Liver (tissue), 10 donors: ENCODE measurements at places on chromosomes 13 and 19. TPM values are rescaled to one million over a fixed set of nuclear protein-coding genes. Genes with fewer than 3 reads are reported as not detected.
A peak's percentile ranks its signal among the peaks of the same experiment; 100 is the strongest.

GRCh38 chr19:10424011-10424637, 3.8 kb downstream of the PDE4A start:
- peak; percentile 82 for DNase-seq

DNA sequence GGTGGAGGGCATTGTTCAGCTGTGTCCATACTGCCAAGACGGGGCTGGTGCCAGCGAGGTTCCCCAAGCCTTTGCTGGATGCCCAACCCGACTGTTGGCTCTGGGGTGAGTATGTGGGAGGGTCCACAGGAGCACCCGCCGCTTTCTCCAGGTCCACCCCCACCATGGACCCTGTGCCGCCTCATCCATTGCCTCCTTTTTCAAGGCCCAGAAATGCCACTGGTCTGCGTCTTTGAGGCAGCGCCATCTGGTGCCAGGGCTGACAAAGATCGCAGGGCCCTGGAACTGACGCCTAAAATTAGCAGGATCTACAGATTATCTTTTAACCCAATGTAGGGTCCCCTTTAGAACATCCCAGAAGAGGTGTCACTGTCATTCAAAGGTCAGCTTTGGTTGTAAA, 34.6 kb downstream of the NFIX start:
- DNase-seq: no peak

DNA sequence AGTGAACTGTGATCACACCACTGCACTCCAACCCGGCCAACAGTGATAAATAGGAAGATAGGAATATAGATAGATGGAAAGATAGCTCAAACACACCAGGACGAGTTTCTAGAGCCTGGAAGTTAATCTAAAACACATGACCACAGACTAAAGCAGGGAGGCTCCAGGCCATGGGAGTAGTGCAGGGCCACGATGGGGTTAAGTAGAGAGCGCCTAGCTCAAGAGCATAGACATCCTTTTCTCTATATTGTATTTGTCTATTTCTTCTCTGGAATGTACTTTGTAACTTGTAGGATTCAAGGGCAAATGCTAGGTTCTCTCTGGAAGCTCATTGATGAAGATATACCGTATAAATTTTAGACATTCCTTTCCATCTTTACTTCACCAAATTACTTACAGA, 69.6 kb downstream of the ZAR1L start:
- no peak for DNase-seq

DNA sequence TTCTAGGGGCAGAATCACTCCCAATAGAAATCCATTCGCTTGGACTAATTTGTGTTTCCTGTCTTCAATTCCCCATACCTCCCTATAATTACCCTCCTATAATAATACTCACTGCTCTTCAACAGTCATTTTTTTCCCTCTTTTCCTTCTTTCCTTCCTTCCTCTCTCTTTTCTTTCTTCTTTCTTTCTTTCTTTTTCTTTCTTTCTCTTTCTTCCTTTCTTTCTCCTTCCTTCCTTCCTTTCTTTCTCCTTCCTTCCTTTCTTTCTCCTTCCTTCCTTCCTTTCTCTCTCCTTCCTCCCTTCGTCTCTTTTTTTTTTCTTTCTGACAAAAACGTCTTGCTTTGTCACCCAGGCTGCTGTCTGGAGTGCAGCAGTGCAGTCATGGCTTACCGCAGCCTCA, 8.0 kb downstream of the KLK5 start:
- DNase-seq: no peak

The CRB3 gene
- 23.5 TPM for total RNA-seq

GRCh38 chr19:18660051-18660910, 23.2 kb upstream of the CRTC1 start:
- DNase-seq: no peak

DNA sequence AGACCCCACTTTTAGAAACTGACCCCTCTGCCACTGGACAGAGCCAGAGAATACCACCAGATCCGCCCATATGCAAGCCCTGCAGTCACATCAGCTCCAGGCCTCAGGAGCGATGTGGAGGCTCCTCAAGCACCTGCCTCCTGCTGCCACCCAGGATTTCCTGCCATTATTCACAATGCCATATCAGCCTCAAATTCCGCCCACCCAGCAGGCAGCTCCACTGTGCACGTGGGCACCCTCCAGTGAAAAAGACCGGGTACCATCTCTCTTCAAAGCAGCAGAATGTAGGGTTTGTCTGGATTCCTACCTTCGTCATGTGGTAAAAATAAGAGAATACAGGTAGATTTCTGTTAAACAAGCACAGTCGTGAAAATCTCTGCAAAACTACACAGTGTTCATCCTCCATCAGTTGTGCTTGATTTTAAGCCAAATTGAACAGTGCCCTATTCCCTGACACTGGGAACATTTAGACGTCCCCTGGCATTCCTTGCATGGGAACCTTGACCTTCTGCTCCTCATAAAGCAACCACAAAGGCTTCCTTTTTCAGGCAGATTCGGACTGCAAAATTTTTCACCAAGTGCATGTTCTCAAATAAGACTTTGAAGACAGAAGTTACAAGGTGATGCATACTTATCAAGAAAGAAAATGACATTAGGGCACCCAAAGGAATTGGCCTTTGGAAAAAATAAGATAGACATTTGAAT, 56.4 kb downstream of the FAM124A start:
- no peak for DNase-seq

DNA sequence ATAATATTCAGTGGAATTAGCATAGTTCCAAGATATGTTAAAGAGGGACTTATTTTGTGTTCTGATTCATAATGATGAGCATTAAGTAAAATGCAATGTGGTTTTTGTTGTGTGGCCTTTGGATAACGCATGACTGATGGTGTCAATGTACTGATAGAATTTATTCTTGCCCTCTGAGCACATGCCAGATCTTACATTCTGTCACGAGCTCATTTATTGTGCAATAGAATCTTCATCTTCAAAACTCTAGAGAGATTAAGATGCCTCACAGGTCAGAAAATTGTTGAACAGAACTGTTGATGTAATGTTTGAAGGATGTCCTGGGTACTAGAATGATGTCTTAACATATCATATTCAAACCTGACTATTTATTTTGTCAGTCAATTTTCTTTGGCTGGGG, 148.0 kb upstream of the HTR2A start:
- DNase-seq: no peak

DNA sequence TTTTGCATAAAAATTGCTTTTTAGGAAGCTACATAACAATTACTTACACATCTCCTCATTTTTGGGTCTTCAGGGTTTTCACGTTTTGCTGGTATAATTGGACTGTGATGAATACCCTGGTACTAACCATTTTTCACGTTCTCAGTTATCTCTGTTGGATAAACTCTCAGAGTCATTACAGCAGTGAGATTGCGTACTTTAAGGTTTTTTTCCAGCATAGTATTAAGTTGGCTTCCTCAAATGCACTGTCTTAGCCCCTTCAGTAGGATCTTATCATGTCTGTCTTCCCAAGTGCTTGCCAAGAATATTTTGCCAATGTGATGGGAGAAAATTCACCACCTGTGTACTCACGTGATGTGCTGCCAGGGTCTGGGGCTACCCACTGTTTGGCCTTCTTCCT, 342.5 kb downstream of the TEX29 start:
- no peak for DNase-seq

The ZNF665 gene
- 1.0 TPM for total RNA-seq

The ZNF229 gene
- total RNA-seq: 0.67 TPM

DNA sequence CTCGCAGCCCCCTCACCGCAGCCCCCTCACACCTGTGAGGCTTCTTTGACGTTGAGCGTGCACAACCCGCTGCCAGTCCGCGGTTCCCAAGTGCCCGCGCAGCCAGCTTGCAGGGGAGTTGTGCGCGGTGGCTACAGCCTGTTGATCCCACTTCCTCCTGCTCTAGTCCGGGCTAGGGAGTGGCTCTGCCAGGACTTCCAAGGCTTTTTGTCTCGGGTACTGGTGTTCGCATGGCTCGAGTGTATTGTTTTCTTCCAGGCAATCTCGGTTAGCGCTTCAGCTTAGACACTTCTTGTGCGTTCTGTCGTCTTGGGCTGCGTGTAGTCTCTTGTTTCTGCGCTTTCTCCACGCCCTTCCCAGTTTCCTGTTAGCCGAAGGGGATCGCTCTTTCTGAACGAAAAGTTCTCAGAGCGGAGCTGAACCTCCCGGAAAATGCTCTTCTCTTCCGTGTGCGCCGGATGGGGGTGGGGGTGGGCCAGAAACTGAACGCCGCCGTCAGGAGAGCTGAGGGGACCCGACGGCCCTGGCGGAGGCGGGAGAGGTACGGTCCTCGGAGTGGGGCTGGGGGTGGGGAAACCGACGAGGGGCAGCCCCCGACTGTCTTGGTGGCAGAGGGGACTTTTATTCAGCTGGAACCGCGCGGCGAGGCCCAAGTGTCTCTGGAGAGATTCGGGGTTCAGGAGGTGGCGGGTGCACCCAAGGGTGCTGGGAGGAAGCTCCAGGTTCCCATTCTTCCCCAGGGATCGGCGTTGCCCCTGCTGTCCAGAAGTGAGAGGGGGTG, 697 bp upstream of the DGKH start:
- DNase-seq: no peak

DNA sequence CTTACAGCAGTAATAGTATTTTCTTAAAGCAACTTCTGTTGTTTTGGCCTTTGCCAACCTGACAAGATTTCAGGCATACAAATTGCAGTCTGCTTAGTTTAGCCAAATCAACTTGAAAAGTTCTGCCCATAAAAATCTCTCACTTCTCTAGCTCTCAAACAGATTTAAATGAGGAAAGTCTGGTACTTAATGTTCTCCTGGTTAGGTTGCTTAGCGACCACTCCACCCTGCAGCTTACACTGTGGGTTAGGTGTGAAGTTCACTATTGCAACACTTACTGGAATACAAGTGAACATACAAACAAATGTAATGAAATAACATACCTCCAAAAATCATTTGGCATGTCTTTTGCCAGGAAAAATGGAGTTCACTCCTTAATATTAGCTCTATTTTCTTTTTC, 178.7 kb upstream of the PCDH9 start:
- no peak for DNase-seq

- DNase-seq: no peak
Observed at GRCh38 chr19:1674293-1674679, 21.9 kb upstream of the TCF3 start.
